ENCODE measurements at places on chromosomes 1 and 21.

DNA sequence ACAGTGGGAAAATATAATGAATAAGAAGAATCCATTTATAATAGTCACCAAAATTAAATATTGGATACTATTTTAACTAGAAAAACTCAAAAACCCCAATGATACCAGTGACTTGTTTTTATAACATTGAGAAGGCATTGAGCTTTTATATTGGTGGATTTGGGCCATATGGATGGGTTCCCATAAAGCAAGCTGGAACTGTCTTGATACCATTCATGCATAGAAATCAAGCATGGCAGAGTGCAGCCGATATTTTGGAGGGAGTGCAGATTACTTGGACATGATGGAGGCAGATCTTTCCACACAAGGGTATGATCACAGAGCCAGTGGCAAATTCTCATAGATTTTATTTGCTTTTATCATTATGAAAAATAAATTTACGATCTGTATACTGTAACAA, 3.8 kb upstream of the RWDD3 start:
- no peak for DNase-seq

- DNase-seq = no peak
Observed at GRCh38 chr1:50665413-50665812, 242.2 kb upstream of the DMRTA2 start.

DNA sequence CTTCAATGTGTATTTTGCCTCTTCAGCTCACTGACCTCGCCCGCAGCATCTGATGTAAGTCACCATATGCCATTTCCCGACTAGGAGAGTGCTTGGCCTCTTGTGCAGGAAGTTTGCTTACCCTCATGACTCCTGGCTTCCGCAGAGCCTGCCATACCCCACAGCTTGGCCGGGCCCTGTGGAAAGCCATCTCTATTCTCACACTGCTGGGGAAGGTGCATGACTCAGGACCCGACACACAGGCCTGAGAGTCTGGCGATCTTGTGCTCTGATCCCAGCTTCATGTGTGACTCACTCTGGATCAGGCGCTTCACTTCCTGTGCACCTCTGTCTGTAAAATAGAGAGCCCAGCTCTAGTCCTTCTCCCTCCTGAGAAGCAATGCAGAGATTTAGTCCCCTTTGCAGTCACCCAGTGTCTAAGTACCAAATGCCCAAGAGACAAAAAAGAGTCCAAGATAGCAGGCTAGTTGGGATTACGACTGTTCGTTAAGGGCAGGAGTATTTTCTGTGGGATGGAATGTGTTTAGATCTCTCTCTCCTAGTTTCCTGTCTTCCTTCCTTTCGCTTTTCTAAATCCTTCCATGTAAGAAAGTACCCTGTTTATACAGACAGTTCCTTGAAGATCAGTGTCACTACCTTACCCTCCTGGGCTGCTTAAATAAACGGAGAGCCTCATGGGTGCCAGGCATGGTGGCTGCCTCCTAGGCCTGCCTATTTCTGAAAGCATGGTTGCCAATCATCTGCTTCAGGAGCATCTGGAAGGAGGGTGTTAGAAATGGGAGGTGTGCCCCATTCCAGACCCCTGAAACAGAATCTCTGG, 62.8 kb upstream of the KIF26B start:
- no peak for DNase-seq

DNA sequence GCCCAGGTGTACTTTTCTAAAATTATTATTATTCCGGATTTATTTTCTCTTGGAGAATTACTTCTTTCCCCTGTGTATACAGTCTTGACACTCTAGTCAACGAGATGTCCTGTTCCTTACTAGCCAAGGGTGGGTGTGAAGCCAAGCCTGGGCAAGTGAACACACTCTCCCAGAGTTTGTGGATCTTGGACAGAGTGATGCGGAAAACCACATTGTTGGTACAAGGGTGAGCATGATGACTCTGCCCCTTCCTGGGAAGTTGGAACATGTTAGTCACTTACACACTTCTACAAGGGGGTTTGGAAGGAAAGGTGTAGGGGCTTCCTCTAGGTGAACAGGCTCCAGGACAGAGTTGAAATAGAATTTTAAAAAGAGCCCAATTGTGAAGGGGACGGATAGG, 20.0 kb upstream of the RD3 start:
- DNase-seq = no peak

DNA sequence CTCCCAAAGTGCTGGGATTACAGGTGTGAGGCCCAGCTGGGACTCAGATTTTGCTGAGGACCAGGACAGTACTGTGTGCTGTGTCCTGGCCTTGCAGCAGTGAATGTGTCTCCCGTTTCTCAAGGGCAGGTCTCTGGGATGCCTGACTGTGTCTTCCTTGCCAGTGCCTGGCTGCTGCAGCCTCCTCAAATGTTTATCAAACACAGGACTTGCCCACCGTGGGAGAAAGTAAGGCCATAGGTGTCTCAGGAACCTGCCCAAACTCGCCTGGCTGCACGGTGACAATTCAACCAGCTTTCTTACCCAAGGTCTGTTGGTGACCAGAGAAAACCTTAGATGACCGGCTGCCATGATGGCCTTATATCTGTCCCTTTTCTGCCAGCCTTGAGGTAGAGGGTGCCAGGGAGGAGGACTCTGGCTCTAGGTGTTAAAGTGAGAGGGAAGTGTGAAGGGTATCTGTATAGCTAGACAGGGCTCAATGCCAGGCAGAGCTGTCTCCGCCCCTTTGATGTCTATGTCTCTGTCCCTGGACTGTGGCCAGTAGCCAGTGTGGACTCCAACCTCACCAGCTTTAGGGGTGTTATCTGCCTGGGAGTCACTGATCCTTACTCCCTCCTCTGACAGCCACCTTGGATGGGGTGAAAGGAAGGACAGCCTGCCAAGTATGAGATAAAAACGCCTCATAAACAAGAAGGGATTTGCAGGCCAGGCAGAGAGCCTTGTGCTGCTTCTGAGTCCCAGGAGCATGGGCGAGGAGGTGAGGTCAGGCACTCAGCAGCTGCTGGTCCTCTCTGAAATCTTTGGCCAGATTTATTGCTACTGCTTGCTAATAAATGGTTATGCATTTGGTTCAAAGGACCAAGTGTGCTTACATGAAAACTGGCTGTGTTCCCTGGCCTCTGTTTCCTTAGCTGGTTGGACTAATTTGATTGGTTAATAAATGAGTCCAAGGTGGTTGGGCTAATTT, 22.3 kb downstream of the IL6R start:
- DNase-seq = no peak

GRCh38 chr1:53902235-53903138, 8.5 kb downstream of the DIO1 start:
- no peak for DNase-seq

DNA sequence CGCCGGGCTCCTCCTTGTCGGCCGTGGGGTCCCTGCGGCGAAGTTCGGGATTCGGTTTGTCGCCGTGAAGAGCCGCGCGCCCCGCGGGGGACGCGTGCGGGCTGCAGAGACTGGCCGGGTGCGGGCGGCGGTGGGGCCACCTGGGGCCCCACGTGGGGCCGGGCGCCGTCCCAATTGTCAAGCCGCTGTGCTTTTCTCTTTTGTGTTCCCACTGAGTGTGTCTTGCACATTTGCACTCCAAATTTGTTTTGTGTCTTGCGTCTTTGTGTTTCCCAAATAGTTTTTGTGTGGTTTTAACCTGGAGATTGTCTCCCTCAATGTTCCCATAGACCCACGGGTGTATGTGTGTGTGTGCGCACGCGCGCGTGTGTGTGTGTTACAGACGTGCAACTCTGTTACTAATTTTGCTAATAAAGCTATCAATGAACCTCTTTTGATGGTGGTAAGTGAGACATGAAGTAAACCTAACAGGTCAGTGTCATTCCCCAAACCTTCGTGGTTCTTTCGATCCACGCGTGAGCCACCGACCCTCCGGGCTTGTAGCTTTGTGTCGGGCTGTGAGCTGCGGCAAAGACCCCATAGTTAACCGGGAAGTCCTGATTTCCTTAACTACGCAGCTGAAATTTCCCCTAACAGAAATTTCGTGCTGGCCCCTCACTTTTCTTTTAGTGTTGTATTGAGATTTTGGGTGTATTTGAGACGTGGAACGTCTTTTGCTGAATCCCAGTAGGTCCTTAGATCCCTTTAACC, 708 bp downstream of the PRDM2 start:
- no peak for DNase-seq

- DNase-seq = no peak
Observed at GRCh38 chr1:182835806-182836205, 3.3 kb upstream of the DHX9 start.

DNA sequence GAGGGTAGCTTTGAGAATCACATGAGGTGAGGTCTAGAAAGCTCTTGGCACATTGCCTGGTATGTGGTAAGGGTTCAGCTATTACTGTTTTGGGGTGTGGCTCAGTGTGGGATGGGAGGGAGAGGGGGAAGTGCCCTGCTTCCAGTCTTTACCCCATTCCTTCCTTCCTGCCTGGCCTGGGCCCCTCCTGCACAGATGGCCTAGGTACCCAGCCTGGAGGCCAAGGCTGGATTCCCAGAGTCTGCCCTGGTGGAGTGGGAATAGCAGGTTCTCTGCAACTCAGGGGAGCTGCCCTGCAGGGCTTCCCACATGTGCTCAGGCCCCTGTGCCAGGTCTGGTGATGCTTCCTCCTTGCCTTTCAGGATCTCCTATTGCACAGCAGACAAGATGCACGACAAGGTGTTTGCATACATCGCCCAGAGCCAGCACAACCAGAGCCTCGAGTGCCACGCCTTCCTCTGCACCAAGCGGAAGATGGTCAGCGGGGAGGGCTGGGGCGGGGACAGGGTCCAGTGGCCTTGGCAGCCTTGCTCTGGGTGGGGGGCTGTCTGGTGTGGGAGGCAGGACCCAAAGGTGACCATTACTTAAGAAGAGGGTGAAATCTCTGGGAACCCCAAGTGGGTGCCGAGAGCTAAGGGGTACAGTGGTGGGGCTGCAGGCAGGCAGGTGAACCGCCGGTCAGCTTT, 13.5 kb downstream of the LDLRAP1 start:
- DNase-seq = no peak

GRCh38 chr1:153232553-153232952, 15.2 kb downstream of the PRR9 start:
- no peak for DNase-seq

GRCh38 chr1:25634066-25634465, 17.5 kb downstream of the MAN1C1 start:
- no peak for DNase-seq

- no peak for DNase-seq
Observed at GRCh38 chr1:42186152-42186551, 21.6 kb upstream of the GUCA2A start.

DNA sequence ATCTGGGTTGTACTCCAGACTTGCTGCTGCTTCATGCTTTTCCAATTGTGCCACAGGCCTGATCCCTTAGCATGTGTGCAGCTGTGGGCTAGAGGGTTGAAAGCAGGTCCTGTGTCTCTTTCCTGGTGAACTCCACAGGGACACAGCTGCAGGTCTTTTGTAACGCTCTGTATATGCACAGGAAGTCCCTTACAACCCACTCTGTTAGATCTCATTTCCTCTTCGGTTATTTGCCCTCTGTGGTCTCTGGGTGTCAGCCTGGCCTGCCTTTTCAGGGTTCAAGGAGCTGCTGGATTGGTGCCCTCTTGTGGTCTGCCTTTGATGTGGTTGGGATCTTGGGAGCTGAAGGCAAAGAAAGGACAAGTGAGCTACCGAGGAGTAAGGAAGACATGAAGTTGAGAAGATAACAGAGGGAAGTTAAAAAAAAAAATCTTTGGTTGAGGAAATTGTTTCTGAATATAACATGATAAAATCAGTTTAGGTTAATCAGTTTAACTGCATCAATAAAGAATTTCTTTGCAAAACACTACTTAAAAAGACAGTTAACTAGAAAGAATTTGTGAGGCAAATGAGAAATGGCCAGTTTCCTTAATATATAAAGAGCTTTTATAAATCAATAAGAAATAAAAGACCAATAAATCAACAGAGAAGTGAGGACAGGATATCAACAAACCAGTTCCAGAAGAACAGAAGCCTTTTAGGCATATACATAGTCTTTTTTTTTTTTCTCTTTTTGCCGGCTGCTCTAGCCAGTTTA, 44.1 kb downstream of the UCK2 start:
- no peak for DNase-seq

- no peak for DNase-seq
Observed at GRCh38 chr1:219359126-219359525, 185.4 kb downstream of the LYPLAL1 start.

DNA sequence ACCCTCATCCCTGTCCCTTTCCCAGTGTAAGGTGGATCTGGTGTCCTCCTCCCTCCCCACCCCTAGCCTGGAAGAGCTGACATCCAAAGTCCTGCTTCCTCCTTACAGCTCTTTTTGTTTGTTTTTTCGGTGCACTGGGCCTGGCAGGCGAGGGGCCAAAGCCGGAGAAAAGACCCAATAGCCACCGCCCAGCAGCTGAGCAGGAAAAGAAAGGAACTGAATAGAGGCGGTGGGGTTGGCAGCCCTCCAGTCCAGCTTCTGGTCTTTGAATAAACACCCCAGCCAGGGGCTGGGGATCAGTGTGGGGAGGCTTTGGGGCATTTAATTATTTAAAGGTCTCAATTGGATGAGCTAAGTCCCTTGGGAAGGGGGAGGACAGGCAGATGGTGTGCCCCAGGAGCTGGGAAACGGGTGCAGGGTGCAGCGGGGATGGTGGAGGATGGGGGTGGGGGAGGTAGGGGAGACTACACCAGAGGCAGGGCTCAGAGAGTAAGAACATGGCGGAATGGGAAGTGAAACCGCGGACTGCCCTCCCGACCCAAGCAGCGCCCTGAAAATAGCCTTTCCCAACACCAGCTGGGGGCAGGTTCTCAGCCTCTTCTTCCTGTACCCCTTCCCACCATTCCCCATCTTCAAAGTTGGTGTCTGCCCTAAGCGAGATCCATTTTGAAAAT, 20.2 kb downstream of the BTG2 start:
- no peak for DNase-seq

GRCh38 chr1:187577610-187578009, 748.9 kb downstream of the PLA2G4A start:
- DNase-seq = no peak

- no peak for DNase-seq
Observed at GRCh38 chr1:38082769-38083263, 36.2 kb upstream of the POU3F1 start.

GRCh38 chr1:63004868-63005267, 220.9 kb downstream of the ATG4C start:
- DNase-seq = no peak

GRCh38 chr1:59124166-59124565, 172.7 kb upstream of the FGGY start:
- DNase-seq = no peak

DNA sequence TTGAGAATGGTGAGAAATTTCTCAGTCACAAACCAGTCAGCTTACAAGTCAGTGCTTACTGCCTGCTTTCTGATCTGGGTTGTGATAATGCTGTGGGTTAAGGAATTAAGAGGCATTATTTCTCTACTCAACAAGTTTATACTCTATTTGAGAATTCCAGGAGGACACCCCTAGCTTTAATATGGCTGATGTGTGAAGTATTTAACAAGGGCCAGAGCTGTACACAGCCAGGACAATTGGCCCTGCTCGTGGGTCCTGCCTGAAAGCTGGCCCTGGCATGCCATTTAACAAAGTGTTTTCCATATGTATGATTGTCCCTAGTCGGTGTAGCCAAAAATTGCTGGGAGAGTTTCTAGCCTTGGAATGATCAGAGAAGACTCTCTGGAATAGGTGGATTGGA, 43.2 kb downstream of the HHAT start:
- no peak for DNase-seq

- no peak for DNase-seq
Observed at GRCh38 chr1:103959565-103959964, 209.9 kb downstream of the AMY1C start.

- no peak for DNase-seq
Observed at GRCh38 chr1:18109756-18110597, 2.4 kb downstream of the IGSF21 start.

All from cortex of kidney (tissue), 1 donor.